ENCODE measurements at places on chromosomes 2 and 18. TPM values are rescaled to one million over a fixed set of nuclear protein-coding genes. Genes with fewer than 3 reads are reported as not detected.

The PAX8 gene
- total RNA-seq, result 2.3 TPM

The RFX8 gene
- total RNA-seq, result not detected

The NEU4 gene
- not detected for total RNA-seq

The SPC25 gene
- total RNA-seq, result 24.1 TPM

The PDE11A gene
- total RNA-seq, result not detected

The RGPD4 gene
- 0.72 TPM for total RNA-seq

The ALKAL2 gene
- total RNA-seq, result not detected

The GULP1 gene
- total RNA-seq, result not detected

The XPO1 gene
- 207 TPM for total RNA-seq

The OSR1 gene
- total RNA-seq, result not detected

The IL1R2 gene
- 1.4 TPM for total RNA-seq

GRCh38 chr18:76859474-76860339, 37.4 kb downstream of the ZNF236 start:
- H3K27me3 ChIP-seq, result no peaks in the 10 kb centered on the region
- peaks cover 11% of the 10 kb centered on the region for H3K4me1 ChIP-seq
- H3K4me3 ChIP-seq, result no peak overlapping the region
- no peak overlapping the region for H3K27ac ChIP-seq
- DNase-seq, result no peak

GRCh38 chr18:12606592-12607315, 51.2 kb downstream of the SPIRE1 start:
- DNase-seq, result no peak
- H3K27me3 ChIP-seq, result no peaks in the 10 kb centered on the region
- peak overlapping the region; percentile 22 for H3K27ac ChIP-seq
- H3K4me3 ChIP-seq, result no peak overlapping the region
- H3K36me3 ChIP-seq, result no peaks in the 10 kb centered on the region

GRCh38 chr2:129160879-129161278, 818.6 kb upstream of the RAB6C start:
- H3K36me3 ChIP-seq, result no peaks in the 10 kb centered on the region
- H3K27me3 ChIP-seq, result no peaks in the 10 kb centered on the region
- no peak for DNase-seq
- H3K4me1 ChIP-seq, result no peaks in the 10 kb centered on the region
- no peak overlapping the region for H3K4me3 ChIP-seq

- no peak for DNase-seq
- no peak overlapping the region for H3K4me3 ChIP-seq
- no peaks in the 10 kb centered on the region for H3K36me3 ChIP-seq
- no peak overlapping the region for H3K27ac ChIP-seq
- no peaks in the 10 kb centered on the region for H3K27me3 ChIP-seq
These were observed 60.3 kb downstream of the STEAP3 start for GRCh38 chr2:119283873-119284331.

DNA sequence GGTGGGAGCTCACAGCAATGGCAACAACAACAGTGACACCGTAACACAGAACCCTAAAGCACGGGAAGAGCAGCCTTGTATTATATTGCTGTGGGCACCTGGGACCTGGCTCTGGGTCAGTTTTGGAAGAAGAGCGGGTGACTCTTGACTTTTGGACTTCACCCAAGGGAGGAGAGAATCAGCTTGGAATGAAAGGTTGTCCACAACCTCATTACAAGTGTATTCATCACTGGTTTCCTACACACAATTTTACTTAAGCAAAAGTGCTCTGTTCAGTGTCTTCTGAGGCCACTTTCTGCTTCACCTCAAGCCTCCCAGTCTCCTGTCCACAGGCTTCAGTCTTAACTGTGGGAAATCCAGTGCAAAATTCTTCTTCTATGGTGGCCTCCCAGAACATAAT, 263.8 kb downstream of the KCNE4 start:
- H3K4me1 ChIP-seq, result no peaks in the 10 kb centered on the region
- no peak for DNase-seq
- H3K27ac ChIP-seq, result no peak overlapping the region
- no peak overlapping the region for H3K4me3 ChIP-seq

DNA sequence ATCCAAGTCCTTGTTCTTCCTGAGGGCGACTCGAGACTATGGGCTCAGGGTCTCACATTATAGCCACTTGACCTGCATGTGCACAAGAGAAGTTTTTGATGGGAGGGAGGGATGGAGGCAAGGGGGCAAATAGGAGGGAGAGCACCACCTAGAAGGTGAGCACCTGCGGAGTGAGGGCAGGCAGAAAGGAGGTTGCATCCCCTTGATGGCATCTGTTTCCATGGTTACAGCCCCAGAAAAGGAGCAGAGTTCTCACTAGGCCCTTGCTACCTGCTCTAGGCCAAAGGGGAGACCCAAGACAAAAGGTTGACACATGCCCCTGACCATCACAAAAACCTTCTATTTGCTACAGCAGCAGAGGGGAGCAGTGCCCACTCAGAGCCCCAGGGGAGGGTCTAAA, 131.5 kb upstream of the SERTAD2 start:
- H3K36me3 ChIP-seq, result no peaks in the 10 kb centered on the region
- H3K4me1 ChIP-seq, result no peaks in the 10 kb centered on the region
- H3K27ac ChIP-seq, result no peak overlapping the region
- no peak for DNase-seq

DNA sequence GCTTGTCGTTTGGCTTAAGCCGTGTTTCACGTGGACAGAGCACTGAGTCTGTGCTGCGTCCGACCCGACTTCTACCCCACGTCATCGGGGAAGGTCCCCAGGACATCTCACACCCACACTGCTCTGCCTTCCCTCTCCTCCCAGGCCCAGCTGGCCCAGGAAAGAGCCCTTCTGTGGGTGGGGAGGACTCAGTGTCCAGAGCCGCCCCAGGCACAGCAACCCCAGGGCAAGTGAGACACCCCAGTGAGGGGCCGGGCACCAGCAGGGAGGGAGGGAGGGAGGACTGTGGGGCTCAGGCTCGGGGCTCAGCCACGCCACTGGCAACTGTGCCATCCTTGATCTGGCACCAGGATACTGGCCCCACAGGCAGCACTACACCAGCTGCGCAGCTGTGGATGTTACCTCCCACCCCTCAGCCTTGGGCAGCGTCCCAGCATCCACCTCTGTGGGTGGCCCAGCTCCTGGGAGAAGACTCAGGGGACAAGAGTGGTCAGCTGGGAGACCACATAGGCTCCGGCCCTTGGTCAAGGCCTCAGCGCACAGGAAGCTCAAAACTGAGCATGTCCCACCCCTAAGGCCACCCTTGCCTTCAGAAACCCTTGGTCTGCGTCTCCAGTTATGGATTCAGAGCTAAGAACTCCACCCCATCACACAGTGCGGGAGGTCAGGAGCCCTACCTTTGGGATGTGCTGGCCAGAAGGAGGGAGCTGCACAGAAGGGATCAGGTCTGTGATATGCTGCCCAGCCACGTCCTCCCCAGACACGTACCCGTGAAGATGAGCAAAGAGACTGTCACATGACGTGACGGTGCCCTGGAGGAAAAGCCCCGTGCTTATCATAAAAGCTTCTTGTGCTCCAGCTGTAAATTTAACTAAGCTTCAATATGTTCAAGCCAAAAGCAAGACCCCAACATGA, 11.7 kb downstream of the PASK start:
- H3K36me3 ChIP-seq, result peaks cover 9% of the 10 kb centered on the region
- H3K4me1 ChIP-seq, result no peaks in the 10 kb centered on the region
- no peaks in the 10 kb centered on the region for H3K27me3 ChIP-seq
- H3K27ac ChIP-seq, result no peak overlapping the region

GRCh38 chr2:23420091-23420839, 35.3 kb downstream of the KLHL29 start:
- no peaks in the 10 kb centered on the region for H3K36me3 ChIP-seq
- H3K4me3 ChIP-seq, result no peak overlapping the region
- no peaks in the 10 kb centered on the region for H3K27me3 ChIP-seq
- no peak overlapping the region for H3K27ac ChIP-seq
- DNase-seq, result no peak

GRCh38 chr2:198326431-198326830, 522.0 kb downstream of the PLCL1 start:
- no peaks in the 10 kb centered on the region for H3K36me3 ChIP-seq
- peaks cover 13% of the 10 kb centered on the region for H3K27me3 ChIP-seq
- no peak for DNase-seq
- H3K4me3 ChIP-seq, result no peak overlapping the region
- H3K27ac ChIP-seq, result no peak overlapping the region

DNA sequence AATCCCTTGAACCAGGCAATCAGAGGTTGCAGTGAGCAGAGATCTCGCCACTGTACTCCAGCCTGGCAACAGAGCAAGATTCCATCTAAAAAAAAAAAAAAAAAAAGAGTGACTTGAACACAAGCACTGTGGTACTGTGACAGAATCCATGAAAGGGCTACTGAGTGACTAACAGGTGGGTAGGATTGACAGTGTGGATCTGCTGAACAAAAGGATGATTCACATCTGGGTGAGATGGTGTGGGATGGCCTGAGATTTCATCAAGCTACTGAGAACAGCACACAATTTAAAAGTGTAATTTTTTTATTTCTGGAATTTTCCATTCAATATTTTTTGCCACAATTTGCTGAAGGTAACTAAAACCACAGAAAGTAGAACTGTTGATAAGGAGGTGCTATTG, 13.3 kb upstream of the SP3 start:
- no peak overlapping the region for H3K27ac ChIP-seq
- H3K36me3 ChIP-seq, result no peaks in the 10 kb centered on the region
- no peak for DNase-seq
- H3K27me3 ChIP-seq, result no peaks in the 10 kb centered on the region
- no peak overlapping the region for H3K4me3 ChIP-seq

GRCh38 chr2:24919506-24920097, 435 bp downstream of the ADCY3 start:
- H3K4me1 ChIP-seq, result peaks cover 32% of the 10 kb centered on the region
- no peak for DNase-seq
- peak overlapping the region; percentile 77 for H3K4me3 ChIP-seq
- peak overlapping the region; percentile 51 for H3K27ac ChIP-seq

DNA sequence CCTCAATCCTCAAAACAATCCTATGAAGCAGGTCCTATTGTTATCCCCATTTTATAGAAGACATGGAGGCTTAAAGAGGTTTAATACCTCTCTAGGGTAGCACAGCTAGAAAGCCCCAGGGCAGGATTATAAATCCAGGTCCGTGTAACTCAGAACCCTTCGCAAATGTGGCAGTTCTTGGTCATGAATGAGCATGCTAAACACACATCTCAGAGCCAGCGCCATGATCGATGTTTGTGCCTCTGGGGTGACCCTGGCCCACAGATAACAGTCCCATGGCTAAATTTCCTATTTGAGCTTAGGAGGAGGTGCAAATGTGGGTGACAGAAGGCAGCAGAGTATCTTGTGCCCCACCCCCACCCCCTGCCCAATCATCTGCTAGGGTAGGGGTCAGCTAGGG, 17.5 kb downstream of the DNMT3A start:
- no peaks in the 10 kb centered on the region for H3K36me3 ChIP-seq
- H3K4me3 ChIP-seq, result no peak overlapping the region
- DNase-seq, result no peak
- H3K27me3 ChIP-seq, result no peaks in the 10 kb centered on the region
- no peak overlapping the region for H3K27ac ChIP-seq

- H3K27me3 ChIP-seq, result no peaks in the 10 kb centered on the region
- H3K4me1 ChIP-seq, result peaks cover 15% of the 10 kb centered on the region
- no peaks in the 10 kb centered on the region for H3K36me3 ChIP-seq
- no peak overlapping the region for H3K27ac ChIP-seq
- DNase-seq, result no peak
These were observed 42.7 kb downstream of the ZNF516 start for GRCh38 chr18:76452357-76452756.

DNA sequence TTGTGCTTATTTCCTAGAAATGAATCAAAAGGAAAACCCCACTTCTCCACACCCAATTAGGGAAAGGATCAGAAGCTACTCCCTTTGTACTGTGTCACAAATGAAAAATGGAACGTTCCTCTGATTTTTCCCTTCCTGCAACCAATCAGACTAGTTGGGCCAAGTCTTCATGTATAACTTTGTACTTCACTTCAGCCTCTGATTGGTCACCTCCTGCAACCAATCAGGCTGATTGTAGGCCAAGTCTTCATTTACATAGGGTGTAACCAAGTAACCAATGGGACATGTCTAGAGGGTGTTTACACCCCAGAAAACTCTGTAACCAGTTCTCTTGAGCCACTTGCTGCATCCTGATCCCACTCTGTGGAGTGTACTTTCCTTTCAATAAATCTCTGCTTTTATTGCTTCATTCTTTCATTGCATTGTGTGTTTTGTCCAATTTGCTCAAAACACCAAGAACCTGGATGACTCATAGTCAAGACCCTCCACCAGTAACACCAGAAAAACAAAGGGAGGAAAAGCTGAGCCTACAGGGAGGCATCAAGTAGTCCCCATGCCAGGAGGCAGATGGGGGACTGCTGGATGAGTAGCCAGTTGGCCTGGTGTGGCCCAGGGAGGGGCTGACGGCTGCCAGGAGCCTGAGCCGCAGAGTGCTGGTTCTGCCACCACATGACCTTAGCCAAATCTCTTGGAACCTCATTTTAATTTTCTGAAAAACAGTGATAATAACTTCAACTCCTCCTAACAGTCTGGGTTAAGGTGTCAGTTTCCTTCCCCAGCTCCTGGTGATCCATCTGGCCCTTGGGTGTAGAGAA, 46.1 kb downstream of the SOWAHC start:
- no peak overlapping the region for H3K4me3 ChIP-seq
- H3K4me1 ChIP-seq, result no peaks in the 10 kb centered on the region
- H3K27me3 ChIP-seq, result no peaks in the 10 kb centered on the region
- no peak for DNase-seq
- no peaks in the 10 kb centered on the region for H3K36me3 ChIP-seq

DNA sequence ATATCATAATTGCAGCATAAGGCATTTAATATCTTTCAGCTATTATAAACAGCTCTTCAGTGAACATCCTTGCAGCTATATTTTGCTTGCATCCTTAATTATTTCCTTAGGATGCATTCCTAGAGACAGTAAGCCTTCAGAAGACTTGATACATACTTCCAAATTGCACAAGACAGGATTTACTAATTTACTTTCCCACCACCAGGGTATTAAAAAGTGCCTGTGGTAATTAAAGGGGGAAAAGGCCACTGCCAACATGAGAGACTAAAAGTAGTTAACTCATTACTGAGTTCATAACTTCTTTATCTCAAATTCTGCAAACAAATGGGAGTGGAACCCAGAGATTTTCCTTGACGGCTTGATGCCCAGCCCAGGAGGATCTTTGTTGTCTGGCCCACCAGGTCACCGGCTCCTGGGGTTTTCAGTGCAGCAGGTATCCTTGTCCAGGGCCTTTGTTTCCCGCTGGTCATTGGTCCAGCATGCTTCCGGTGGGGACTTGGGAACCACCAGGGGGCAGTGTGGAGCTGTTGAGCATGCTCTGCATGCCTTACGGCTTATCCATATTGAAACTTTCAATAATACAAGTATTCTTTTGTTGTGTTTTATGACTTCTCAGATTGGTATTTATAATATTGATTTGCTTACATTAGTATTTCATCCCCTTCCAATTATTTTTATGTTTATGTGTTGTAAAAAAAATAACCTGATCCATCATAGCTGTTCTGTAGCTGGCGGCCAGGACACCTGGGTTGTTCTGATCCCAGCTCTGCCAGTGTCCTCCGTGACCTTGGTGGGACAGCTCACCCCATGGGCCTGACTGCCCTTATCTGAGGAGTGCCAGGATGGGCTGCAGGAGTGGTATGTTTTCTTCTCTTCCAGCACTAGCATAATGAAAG, 61.4 kb downstream of the TGOLN2 start:
- H3K4me1 ChIP-seq, result no peaks in the 10 kb centered on the region
- DNase-seq, result peak; percentile 62
- no peaks in the 10 kb centered on the region for H3K36me3 ChIP-seq
- no peaks in the 10 kb centered on the region for H3K27me3 ChIP-seq
- no peak overlapping the region for H3K4me3 ChIP-seq
- H3K27ac ChIP-seq, result no peak overlapping the region
